ENCODE measurements at places on chromosomes 1 and 21.
A peak's percentile ranks its signal among the peaks of the same experiment; 100 is the strongest.

DNA sequence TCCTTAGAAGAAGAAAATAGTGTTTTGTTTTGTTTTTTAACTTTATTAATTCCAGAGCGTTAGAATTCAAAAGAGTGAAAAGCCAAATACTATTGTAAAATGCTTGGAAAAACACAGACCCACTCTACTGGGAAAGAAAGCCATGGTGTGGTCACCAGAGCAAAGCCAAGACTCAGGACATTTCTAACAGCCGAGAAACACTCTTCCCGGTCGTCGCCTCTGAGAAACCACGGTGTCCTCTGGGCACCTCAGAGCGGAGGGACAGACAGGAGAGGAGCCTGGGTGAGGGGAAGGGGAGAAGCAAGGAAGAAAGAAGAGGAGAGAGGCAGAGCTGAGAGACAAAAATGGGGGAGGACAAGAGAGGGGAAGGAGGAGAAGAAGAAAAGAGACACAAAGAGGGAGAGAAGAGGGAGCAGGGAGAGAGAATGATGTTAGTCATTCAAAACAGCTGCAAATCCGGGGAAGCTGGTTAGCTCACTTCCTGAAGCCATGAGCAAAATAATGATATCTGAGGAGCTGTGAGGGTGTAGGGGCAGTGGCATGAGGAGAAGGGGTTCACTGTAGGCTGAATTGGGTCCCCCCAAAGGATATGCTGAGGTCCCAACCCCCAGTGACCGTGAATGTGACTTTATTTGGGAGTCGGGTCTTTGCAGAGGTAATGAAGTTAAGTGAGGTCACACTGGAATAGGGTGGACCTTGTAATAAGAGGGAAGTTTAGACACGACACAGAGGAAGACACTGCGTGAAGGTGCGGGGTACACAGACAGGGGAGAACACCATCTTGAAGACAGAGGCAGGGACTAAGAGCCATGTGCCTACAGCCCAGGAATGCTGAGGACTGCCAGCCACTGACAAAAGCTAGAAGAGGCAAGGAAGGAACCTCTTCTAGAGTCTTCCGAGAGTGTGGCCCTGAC is 58.2 kb upstream of the DMRTB1 start:
- peak; percentile 43 for DNase-seq

GRCh38 chr1:150678988-150679387 is 18.0 kb downstream of the GOLPH3L start:
- no peak for DNase-seq

DNA sequence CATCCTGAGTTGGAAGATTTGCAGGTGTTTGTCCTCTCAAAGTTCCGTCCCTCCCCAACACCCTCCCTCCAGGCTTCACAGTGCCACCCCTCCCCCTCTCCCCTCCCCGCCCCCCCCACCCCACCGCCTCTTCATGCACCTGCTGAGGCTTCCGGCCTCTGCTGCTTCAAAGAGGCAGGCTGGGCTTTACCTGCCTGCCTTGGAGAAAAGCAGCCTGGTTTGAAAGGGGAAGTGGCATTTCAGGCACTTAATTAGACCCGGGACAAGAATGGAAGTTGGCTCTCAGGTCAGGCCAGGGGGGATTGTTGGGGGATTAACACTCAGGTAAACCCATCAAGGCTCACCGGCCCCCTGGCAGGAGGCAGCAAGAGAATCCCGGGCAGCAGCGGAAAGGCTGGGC is 21.1 kb downstream of the PAX7 start:
- no peak for DNase-seq

DNA sequence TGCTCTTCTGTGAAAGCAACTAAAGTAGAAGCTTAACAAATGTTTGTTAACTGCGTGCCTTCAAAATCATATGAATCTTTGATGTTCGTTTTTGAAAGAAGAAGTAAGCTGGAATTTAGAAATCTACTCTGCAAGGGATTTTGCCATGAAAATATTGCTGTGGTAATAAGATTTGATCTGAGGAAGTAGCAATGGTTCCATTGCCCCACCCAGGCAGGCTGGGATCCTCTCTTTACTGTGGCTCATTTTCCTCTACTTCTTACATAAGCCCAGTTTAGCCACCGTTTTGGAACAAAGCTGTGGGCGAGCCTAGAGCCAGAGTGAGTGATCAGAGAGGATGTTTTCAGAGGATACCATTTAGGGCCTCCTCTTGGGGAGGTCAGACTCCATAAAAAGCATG is 20.3 kb upstream of the PTGFRN start:
- no peak for DNase-seq

DNA sequence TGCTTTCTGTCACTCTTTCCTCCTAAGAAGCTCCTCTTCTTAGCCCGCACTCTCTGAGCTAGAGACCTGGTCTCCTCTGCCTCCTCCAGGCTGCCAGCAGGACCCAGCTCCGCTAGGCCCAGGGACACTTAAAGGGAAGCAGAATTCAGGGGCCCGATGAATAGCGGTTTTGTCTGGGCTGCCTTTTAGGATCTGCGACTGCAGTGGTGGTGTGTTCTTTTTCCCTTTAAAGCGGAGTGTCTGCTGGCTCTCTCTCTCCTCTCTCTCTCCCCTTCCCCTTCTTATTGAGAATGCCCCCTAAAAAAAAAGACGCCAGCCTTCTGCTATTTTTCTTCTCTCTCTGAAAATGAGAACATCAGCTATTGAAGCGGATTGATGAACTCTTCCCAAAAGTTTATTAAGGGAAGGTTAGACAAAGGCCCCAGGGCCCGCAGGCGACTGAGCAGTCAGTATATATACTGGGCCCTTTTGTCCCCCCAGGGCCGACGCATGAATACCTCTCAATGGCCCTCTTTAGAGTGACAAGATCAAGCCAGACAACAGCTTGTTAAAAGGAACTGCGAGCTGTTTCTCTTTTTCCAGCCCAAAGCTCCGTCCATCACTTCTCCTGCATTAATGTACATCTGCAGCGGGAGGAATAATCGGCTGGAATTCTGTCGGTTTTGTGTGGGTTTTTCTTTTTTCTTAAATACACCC is 27.0 kb downstream of the PAX7 start:
- no peak for DNase-seq

DNA sequence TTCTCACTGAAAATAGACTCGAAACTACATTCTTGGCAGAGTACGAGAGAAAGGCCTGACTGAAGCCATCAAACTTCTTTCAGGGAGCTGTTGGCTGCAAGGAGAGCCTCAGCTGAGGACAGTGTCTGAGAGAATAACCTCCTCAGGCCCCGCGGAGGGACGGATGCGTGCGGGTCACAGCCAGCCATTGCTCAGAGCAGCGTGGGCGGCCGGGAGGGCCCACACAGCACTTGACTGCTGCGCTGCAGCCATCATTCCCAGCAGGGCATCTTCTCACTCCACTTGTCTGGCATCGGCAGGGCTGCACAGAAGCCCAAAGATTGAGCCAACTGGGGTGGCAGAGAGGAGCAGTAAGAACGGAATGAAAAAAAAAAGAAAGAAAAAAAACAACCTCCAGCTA is 113.5 kb downstream of the XCL2 start:
- DNase-seq: no peak

GRCh38 chr1:173043253-173043652 is 7.5 kb downstream of the TNFSF18 start:
- no peak for DNase-seq

DNA sequence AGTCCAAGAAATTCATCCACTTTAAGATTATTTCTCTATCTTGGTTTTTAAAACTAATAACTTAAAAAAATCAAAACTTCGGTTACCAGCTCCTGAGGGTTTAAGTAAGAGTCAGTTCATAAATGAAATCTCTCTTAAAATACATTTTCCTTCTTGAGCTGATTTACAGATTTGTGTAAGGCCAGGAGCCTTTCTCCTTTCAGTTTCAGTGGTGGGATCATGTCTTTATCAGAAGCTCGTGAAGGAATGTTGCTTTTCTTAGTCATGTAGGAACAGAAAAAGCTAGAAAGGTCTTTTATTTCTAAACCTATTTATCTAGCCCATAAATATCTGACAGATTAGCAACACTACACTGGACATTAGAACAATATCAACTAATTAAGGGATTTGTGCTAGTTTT is 390.2 kb downstream of the GPATCH2 start:
- DNase-seq: no peak

DNA sequence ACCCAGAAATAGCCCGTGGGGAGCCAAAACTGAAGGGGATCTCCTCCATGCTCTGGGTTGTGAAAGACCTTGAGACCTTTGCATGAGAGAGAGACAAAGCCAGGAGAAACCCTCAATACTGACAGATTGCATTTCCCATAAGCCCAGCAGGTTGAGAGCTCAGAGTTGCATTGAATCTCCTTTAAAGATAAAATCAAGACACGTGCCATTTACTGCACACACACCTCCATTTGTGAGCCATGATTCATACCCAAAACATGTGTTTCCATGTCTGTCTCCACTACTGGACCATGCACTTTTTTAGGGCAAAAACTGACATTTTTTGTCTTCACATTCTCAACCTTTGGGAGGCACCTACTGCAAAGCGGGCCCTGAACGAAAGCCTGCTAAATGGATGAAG is 144.0 kb upstream of the NRIP1 start:
- no peak for DNase-seq

Measured in mesenteric fat pad (tissue), 1 donor.